ENCODE measurements at places on chromosomes 2 and 18. TPM values are rescaled to one million over a fixed set of nuclear protein-coding genes. Genes with fewer than 3 reads are reported as not detected.
A peak's percentile ranks its signal among the peaks of the same experiment; 100 is the strongest.

DNA sequence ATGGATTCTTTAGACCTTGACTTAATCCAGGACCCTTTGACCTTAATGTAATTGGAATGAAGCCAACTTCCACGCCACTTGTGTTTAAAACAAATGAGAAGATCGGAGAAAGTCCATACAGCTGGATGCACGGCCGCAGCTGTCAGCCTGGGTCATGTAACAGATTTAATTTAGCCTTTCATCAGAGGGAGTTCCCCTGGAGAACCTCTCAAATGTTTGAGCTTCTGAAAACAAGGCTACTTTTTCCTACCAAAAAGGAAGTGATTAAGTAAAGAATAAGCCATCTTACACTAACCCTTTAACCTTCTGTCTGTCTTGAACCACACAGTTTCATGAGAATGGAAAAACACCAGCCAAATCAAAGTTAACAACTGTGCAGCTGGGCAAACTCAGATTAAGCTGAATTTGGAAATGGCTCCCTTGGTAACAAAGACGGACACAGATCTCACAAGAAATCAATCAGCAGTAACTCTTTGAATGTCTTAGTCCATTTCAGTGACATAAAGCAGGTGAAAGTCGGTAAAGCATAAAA is 103.6 kb downstream of the DOCK10 start:
- DNase-seq: peak; percentile 49

The MC4R gene
- polyA plus RNA-seq: 0.24 TPM

GRCh38 chr2:28355521-28356094 is 37.0 kb upstream of the FOSL2 start:
- DNase-seq: peak; percentile 68

GRCh38 chr2:36511858-36512603 is 85.9 kb downstream of the FEZ2 start:
- DNase-seq: no peak

GRCh38 chr2:113906647-113907046 is 16.8 kb downstream of the ACTR3 start:
- no peak for DNase-seq

- DNase-seq: no peak
Observed at GRCh38 chr2:222774941-222775340, 85.9 kb upstream of the ACSL3 start.

The C18orf32 gene
- 13.2 TPM for polyA plus RNA-seq

DNA sequence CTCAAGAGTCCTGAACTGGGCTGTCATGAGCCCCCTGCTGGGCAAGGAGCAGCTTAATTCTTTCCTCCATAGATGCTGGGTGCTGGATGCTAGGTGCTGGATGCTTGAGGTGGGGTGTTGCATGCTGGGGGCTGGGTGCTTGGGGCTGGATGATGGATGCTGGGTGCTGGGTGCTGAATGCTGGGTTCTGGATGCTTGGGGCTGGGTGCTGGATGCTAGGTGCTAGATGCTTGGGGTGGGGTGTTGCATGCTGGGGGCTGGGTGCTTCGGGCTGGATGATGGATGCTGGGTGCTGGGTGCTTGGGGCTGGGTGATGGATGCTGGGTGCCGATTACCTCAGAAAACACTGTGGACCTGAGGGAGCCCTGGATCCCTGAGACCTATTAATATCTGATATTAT is 837.7 kb downstream of the GALR1 start:
- no peak for DNase-seq

DNA sequence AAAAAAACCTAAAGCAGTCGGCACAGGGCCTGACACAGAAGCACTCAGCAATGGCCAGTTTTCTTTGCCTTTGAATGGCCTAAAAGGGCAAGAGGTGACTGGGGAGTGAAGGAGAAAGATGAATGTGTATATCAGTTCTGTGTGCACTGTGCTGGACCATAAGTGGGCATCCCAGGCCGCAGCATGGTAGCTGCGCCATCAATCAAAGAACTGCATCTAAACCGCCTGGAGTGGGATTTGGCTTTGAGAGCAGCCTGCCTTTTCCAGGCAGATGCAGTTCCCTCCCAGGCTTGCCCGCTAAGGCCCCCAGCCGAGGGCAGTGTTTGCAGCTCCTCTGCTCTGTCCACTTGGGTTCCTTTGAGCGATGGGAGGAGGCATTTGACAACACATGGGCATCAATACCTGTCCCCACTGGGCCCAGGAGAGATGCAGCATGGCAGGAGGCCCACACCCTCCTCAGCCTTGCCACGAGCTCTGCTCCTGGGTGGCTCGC is 144.1 kb downstream of the FAM210A start:
- DNase-seq: no peak

- no peak for DNase-seq
Observed at GRCh38 chr2:48114256-48114655, 208.0 kb upstream of the FBXO11 start.

GRCh38 chr2:12097859-12098258 is 351.4 kb downstream of the LPIN1 start:
- no peak for DNase-seq

The ONECUT2 gene
- polyA plus RNA-seq: 1.1 TPM

The HTR2B gene
- polyA plus RNA-seq: 0.16 TPM

- no peak for DNase-seq
Observed at GRCh38 chr2:159034713-159035112, 66.3 kb downstream of the TANC1 start.

The SERPINB3 gene
- 0.57 TPM for polyA plus RNA-seq
